ENCODE measurements at places on chromosomes 3 and 15.

DNA sequence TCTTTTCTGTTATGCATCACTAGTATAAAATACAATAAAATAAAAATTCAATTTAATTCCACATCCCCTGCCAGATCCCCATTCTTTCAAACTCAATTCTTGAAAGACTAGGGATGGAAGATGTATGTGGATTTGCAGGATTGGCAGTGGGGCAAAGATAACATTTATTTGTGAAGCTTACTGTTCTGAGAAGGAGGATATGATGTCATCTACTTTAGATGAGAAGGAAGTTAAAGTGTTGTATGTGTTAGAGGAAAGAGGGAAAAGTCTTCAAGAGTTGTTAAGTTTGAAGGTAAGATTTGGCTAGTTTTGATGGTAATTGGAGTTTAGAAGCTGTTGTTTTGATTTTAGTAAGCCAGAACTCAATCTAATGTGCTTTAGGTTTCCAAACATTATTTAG lies 845.1 kb upstream of the NR2F2 start:
- DNase-seq, result no peak

- DNase-seq, result no peak
Observed at GRCh38 chr3:150528354-150528797, 17.9 kb downstream of the SERP1 start.

DNA sequence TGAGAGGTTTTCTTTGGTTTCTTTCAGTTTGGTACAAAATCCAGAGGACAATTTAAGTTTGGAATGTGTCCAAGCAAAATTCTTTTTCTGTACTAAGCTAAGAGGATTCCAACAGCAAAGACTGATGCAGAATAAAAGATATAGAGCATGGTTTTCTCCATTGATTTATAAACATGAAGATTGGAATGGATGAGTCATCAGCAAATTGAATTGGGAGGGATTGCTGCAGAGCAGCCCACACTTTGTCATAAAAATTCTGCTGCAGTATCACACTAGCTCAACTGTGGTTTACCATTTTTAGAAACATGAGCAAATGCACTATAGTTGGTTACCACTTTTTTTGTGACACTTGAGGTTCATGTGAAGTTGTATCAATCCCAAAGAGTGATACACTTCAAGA lies 16.1 kb upstream of the LARP6 start:
- DNase-seq, result no peak

- peak; percentile 38 for DNase-seq
Observed at GRCh38 chr3:47057212-47057671, 77.8 kb downstream of the NBEAL2 start.

DNA sequence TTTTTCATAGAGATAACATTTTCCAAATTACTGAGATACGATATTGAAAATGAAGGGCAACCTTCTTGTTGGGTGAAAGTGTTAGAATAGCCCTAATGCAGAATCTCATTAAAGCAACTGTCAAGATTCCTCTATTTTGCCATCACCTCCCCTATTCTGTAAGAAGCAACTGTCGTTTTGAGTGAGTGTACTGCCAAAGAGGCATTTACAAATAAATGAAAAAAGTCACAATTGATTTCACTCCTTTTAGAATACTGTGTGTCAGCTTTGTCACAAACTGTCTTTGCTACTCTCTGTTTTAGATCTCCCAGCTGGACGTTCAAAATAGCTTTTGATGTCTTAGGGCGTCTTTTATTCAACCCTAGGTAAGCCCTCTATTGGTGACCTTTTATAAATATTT lies 322.8 kb upstream of the NAALADL2 start:
- no peak for DNase-seq

GRCh38 chr3:150975992-150976368 lies 3.5 kb upstream of the CLRN1 start:
- no peak for DNase-seq

DNA sequence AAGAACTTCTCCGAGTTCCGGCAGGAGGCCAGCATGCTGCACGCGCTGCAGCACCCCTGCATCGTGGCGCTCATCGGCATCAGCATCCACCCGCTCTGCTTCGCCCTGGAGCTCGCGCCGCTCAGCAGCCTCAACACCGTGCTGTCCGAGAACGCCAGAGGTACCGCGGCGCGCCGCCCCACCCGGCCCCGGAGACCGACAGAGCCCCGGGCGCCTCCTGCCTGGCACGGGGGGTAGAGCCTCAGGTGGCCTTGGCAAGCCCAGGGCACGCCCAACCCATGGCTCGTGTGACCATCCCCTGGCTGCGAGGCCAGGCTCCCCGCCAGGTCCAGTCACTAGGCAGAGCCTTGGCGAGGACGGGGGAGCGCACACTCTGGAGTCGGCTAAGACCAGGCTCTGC lies 134.1 kb downstream of the LRRK1 start:
- DNase-seq, result no peak

- no peak for DNase-seq
Observed at GRCh38 chr3:185734725-185735096, 90.1 kb downstream of the IGF2BP2 start.

DNA sequence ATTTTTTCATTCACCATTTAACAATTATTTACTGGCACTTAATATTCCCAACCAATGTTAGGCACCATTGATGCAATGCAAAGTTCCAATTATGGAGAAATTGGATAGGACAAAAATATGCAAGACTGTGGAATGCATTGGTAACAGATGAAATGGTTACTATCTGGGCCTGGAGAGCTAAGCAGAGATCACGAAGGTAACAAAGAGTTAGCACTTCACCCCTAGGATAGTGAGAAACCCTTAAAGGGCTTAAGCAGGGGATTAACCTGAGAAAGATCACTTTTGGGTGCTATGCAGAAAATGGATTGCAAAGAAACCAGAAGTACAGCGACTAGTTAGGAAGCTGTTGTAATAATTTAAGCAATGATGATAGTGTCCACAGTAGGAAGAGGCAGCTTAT lies 129.6 kb upstream of the GPR149 start:
- no peak for DNase-seq

DNA sequence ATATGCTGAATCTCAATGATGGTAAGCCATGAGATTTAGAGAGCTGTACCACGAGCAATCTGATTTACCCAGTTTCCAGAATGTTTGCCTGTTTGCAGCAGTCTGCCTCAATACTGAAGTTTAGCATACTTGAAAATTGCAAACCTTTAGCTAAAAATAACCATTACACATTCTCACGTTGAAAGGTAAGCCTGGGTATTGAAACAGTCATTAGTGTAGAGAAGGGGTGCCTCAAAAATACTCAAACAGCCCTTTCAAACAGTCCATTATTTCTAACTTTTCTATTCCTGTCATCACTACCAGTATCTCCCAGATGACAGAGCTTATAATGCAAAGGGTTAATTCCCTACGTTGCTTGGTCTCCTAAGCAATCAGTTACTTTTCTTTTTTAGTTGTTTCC lies 111.8 kb upstream of the MBNL1 start:
- DNase-seq, result no peak

DNA sequence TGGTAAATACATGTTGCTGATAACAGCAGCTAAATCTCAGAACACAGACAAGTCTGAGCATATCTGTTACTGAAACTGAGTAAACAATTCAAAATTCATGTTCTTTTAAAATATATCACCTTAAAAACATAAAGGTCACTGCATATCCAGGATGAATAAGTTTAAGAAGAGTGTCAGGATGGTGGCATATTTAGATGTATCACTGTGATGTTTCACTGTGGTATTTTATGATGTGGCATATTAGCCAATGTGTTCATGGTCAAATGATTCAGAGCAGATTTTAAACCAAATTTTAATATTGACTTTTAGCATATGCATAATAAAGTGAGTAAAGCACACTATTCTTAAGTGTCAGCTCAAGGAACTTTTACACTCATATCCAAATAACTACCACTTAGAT lies 346.4 kb upstream of the DPPA4 start:
- DNase-seq, result no peak

DNA sequence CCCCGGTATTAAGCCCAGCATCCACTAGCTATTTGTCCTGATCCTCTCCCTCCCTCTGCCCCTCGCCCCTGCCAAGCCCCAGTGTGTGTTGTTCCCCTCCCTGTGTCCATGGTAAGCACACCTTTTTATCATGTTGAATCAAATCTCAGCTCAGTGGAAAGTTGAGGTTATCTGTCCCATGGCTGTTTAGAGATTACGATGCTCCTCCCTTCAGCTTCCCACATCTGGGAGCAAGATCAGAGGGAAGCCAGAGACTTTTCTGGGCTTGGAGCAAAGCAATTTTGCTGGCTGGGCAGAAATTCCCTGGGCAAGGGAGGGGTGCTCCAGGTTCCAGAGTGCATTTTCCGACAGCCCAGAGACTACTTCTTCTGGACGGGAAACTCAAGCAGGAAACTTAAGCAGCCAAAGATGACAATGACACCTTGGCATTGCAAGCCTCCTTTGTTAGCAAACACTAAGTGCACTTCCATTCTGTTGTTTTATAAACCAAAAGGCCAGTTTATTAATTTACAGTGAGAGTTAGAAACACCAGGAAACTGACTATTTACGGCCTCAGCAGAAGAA lies 104.5 kb downstream of the MESD start:
- no peak for DNase-seq

DNA sequence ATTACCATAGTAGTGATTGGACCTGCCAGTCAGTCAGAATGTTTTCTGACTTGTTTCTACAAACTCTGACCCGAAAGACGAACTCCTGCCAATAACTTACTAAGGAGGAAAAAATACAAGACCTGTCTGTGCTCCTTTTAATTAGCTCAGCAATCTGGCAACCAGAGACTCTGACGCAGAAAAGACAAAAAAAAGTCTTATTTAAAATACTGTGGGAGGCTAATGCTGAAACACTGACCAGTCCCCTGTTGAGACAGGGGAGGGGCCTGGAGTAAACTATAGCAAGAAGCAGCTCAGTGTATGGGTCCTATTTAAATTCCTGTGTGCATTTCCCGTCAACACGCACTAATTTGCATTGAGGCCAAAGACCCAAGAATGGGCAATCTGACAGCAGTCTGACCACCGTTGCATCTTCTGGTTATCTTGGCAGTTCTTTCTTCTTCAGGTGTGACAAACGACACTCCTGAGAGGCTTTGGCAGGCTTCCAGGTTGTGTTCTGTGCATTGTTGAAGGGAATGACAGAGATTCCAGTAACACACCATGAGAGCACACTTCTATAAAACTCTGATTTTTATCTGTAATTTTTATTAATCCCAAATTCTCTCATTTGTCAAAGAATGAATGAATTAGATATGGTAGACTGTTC lies 1114.3 kb downstream of the IGSF11 start:
- no peak for DNase-seq

DNA sequence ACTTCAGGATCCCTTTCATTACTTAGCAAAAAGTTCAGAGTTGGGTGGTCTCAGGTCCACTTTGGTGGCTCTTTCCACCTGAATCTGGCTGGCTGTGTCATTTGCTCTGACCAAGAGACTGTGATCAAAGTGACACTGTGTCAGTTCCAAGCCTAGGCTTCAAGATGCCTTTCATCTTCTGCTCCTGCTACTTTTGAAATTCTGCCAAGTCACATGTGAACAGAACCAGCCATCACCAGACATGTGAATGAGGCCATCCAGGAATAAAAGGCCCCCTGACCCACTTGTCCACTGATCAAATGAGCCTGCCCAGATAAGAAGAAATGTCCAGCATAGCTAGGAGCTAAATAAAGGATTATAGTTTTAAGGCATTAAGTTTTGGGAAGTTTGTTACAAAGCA lies 132.2 kb downstream of the OSBPL10 start:
- no peak for DNase-seq

DNA sequence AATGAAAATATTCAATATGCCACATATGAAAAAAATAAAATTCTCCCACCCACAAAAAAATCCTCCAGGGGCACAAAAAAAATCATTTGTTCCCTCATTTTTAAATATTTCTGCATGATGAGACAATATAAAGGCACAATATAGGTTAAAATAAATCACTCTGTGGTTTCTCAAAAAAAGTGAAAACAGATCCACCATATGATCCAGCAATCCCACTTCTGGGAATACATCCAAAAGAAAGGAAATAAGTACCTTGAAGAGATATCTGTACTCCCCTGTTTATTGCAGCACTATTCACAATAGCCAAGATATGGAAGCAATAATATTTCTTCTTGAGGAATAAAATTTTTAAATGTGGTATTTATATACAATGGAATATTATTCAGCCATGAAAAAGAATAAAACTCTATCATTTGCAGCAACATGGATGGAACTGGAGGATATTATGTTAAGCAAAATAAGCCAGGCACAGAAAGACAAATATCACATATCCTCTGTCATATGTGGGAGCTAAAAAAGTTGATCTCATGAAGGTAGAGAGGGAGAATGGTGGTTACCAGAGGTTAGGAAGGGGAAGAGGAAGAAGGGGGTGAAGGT lies 1.5 kb downstream of the ATP8B4 start:
- DNase-seq, result no peak

- no peak for DNase-seq
Observed at GRCh38 chr15:69766156-69766555, 313.5 kb downstream of the RPLP1 start.

DNA sequence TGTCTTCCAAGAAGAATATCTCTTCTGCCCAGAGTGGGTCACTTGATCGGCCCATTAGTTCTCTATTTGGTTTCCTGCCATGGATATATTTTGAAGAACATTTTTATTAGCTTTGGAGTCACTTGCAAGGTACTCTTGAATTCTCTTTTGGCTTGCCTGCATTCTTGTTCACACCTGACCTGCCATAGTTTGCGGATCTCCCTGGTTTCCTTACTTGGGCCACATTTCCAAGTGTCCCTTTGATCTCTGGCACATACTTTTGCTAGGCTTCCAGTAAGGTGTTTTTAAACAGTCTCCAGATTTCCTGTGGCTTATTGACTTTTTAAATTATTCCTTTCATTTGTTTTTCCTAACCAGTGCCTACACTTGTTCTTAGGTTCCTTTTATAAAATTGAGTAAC lies 488.5 kb upstream of the MDFIC2 start:
- DNase-seq, result no peak

GRCh38 chr3:120642368-120642948 lies 39.6 kb downstream of the HGD start:
- DNase-seq, result no peak

DNA sequence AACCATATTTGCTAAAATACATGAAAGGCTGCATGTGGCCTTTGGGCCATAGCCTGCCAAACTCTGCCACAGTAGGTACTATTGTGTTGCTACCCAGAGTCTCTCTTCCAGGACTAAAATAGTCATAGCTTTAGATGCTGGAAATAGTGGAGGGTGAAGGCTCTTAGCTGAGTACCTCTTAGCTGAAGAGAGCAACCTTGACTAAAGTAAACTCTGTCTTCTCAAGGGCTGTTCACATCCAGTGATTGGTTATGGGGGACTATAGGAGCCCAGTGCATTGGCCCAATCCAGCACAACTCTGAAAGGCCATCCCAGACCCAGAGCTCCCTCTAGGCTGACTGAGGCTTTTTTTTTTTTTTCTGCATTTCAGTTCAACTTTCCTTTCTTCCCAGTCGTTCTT lies 117.8 kb upstream of the ACP3 start:
- no peak for DNase-seq

- peak; percentile 24 for DNase-seq
Observed at GRCh38 chr3:36907911-36908646, 36.8 kb downstream of the TRANK1 start.

GRCh38 chr3:155435821-155436220 lies 142.3 kb upstream of the STRIT1 start:
- no peak for DNase-seq
